ENCODE measurements at places on chromosomes 2 and 18.
A peak's percentile ranks its signal among the peaks of the same experiment; 100 is the strongest.

DNA sequence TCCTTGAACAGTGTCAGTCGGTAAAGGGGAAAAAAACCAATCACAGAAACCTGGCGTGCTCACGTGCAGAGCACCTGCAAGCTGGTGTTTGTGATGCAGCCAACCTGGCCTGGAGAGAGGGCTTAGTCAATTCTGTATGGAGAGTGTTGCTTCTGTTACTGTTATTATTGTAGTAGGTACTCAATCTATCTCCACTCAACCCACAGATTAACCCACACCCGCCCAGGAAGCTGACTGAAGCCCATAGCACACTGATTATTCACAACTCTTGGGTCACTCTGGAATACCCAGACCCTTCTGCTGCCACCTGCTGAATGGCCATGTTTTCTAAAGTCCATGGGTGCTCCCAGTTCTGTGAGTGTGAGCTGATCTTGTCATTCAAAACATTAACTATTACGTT is 53.9 kb downstream of the TNFRSF11A start:
- no peak for DNase-seq

- no peak for DNase-seq
Observed at GRCh38 chr18:76483780-76484179, 11.3 kb downstream of the ZNF516 start.

DNA sequence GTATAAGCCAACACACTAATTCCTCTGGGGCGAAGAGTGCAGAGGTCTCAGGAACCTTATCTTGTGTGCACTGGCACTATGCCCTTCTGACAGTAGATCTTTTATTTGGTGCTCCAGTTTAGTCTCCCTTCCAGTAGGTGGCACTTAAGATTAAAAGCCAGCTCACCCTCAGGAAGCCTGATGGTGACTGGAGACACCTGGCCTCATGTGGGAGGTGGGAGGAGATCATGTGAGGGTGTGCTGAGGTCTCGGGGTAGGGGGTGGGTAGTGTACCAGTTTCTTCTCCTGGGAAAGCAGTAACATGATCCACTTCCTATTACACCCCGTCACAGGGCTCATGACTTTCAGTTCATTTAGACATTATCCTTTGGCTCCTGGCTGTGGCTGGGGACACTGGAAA is 654.9 kb downstream of the ADCYAP1 start:
- DNase-seq, result no peak

- no peak for DNase-seq
Observed at GRCh38 chr2:68214381-68214780, 38.0 kb downstream of the PPP3R1 start.

- DNase-seq, result peak; percentile 91
Observed at GRCh38 chr2:36433311-36434217, 78.0 kb downstream of the CRIM1 start.

Measured in fibroblast of the aortic adventitia (primary cell).